ENCODE measurements at places on chromosomes 11 and 22.

GRCh38 chr22:25114369-25115362 is 85.0 kb upstream of the CRYBB3 start:
- DNase-seq = no peak

DNA sequence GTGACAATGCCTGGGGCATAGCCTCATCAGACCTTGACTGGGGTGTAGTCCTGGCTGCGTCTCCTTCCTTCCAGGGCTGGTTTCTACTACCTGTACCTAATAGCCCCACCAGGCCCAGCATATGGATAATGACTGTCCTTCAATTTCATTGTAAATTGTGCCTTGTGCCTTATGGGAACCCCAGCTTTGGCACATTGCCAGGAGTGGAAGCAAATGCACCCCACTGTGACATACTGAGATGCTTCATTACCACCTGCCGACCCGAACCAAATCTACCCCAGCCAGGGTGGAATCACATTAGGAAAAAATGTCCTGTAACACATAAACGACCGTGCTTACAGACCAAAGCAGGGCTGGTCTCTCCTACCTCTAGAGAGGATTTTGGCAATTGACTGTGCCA is 7.3 kb downstream of the TOP3B start:
- DNase-seq = no peak

DNA sequence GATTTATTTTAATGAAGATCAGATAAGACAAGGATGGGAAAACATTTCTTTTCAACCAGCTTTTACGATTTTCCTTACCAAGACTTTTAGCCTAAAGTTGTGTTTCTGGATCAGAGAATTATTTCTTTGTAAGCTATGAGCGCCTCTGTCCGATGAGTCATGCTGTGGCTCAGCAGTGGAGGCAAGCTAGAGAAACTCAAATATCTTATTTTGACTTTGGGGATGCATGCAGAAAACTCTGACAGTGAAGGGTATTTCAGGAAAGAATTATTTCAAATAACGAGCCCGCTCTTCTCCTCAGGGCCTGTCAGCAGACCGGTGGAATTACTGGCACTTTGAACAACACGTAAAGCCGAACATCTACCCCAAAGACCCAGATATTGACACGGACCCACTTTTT is 77.9 kb upstream of the OR5AK2 start:
- no peak for DNase-seq

DNA sequence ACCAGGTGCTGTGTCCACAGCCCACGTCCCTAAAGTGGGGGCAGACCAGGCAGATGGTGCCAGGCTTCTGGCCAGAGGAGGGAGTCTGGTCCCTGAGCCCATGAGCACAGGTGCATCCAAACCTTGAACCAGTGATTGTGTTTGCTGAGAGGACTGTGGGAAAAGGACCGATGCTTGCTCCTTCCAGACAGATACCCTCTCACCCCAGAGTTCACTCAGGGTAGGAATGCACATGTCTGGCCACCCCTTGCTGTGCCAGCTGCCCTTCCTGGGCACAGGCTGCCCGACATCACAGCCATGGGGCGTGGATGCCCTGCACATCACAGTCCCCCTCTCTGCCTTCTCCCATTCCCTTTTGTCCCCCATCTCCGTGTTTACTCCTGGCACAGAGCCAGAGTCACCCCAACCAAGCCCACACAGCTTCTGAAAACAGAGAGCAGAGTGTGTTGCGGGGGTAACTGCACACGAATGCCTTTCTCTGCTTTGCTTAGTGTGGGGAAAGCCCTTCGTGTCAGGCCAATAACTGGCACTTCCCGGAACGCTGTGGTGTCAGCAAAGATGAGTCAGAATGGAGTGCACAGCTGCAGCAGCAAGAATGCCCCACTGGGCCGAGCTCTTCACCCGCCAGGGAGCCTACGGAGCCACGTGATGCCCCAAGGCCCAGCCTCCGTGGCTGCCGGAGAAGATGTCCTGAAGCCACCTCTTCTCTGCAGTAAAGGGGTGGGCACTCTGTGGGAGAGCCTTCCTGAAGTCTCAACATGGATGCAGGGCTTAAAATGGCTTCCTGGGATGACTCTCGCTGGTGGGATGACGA is 7.6 kb downstream of the CARS1 start:
- peak; percentile 52 for DNase-seq
